Activated naive CD4-positive, alpha-beta T cell treated with Interleukin-2 at 50 U/mL for 16 hours (primary cell): ENCODE measurements at places on chromosomes 5 and 9.

GRCh38 chr5:89279391-89280036, 396.5 kb upstream of the MEF2C start:
- DNase-seq: no peak

- DNase-seq: no peak
Observed at GRCh38 chr5:82360022-82360421, 81.9 kb upstream of the RPS23 start.

GRCh38 chr9:94729199-94729598, 2.7 kb downstream of the AOPEP start:
- no peak for DNase-seq

DNA sequence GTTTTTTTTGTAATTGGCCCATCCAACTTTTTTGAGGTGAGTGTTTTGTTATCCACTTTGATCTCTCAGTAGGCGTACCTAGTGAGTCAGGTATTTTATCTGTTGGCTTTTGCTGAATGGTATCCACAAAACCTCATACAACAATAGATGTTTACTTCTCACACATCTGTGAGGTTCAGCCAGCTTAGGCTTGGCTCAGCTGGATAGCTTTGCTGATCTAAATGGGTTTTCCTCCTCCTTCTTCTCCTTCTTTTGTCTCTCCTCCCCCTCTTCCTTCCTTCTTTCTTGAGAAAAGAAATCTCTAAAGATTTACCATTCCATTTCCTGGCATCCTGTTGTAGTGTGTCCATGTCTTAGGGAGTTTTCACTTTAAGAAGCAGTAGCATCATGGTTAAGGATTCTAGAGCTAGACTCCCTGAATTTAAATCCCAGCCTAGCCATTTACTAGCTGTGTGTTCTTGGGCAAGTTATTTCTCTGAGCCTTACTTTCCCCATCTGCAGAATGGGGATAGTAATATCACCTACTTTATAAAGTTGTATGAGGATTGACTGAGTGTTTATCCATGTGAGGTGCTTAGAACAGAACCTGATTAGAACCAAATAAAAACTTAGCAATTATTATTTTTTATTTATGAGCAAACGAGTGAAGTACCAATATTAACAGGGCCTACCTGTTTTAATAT, 126.3 kb downstream of the ARHGAP26 start:
- no peak for DNase-seq

GRCh38 chr5:68818057-68818695, 275.6 kb upstream of the SLC30A5 start:
- no peak for DNase-seq

GRCh38 chr9:110050925-110051355, 157.0 kb downstream of the C9orf152 start:
- peak; percentile 12 for DNase-seq

- DNase-seq: no peak
Observed at GRCh38 chr5:97062046-97062445, 80.4 kb downstream of the LIX1 start.

- DNase-seq: no peak
Observed at GRCh38 chr9:71552480-71552879, 215.8 kb downstream of the CEMIP2 start.
